Activated CD4-positive, CD25-positive, alpha-beta regulatory T cell treated with anti-CD3 and anti-CD28 coated beads, Interleukin-2, amount 50 U/mL, for 16 hours (primary cell): ENCODE measurements at places on chromosomes 2 and 18.

DNA sequence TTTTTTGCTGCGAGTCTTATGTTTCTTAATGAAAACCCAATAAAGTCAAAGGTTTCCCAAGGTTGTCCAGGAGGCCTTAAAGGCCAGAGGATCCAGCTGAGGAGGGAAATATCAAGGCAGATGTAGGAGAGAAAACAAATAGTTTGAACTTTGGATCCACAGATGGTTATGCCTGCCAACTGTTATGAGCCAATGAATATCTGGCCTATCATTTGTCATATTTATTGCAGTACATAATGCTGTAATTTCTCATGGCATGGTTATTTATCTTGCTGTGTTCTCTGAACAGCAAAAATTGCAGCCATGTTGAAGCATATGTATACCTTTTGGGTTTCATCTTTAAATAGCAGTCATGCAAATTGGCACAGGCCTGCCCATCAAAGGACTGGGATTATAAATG is 38.2 kb upstream of the CAVIN2 start:
- no peak for DNase-seq

DNA sequence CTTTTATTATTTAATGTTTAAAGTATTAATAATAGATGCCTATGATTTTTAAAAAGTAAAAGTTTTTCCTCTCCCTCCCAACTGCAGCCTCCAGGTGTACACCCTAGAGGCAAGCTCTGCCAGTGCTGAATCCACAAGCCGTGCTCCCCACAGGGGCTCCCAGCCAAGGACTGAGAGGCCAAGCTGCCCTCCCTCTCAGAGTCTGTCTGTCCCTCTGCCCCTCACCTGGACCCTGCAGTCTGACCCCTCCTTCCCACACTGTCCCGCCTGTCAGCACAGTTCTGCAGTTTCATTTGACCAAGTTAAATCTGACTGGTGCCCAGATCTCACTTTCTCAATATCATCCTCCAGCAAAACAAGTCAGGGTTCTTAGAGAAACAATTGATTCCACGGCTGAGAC is 14.8 kb upstream of the PROC start:
- no peak for DNase-seq

- no peak for DNase-seq
Observed at GRCh38 chr2:129056959-129057317, 738.3 kb upstream of the HS6ST1 start.

DNA sequence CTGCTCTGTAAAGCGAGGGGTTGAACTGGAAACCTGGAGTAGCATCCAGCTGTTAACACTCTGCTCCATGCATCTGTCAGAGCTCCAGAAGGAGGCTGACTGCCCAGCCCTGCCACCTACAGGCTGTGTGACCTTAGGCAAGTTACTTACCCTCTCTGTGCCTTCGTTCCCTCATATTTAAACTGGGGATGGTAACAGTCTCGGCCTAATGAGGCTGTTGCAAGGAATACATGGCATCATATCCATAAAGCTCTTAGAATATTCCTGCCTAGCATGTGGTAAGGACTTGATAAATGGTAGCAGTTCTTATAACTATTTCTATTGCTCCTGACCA is 80.6 kb downstream of the LRRFIP1 start:
- DNase-seq = no peak
